Lower lobe of right lung (tissue), 2 donors: ENCODE measurements at places on chromosomes 16 and 17. TPM values are rescaled to one million over a fixed set of nuclear protein-coding genes. Genes with fewer than 3 reads are reported as not detected.

- no peak for DNase-seq
- H3K27me3 ChIP-seq = peaks cover 10% of the 10 kb centered on the region
- no peak overlapping the region for H3K27ac ChIP-seq
- H3K4me3 ChIP-seq = no peak overlapping the region
- H3K36me3 ChIP-seq = no peaks in the 10 kb centered on the region
Measured at GRCh38 chr16:18060351-18060750, 276.2 kb downstream of the NPIPA8 start.

DNA sequence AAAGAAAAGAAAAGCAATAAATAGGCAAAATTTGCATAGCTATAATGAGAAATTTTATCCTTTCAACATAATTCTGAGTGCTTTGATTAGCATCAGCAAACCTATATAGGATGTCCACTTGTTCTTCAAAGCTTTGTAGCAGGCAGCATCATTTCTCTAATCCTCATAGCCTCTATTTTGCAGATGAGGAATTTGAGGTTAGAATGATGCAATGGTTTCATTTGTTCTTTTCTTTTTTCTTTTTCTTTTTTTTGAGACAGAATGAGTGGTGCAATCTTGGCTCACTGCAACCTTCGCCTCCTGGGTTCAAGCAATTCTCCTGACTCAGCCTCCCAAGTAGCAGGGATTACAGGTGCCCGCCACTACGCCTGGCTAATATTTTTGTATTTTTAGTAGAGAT, 594.4 kb downstream of the TOX3 start:
- no peaks in the 10 kb centered on the region for H3K36me3 ChIP-seq
- no peak overlapping the region for H3K27ac ChIP-seq
- H3K4me1 ChIP-seq = no peaks in the 10 kb centered on the region
- no peak overlapping the region for H3K4me3 ChIP-seq
- H3K27me3 ChIP-seq = no peaks in the 10 kb centered on the region
- DNase-seq = no peak

Gene TIMP2
- 260 TPM for total RNA-seq

DNA sequence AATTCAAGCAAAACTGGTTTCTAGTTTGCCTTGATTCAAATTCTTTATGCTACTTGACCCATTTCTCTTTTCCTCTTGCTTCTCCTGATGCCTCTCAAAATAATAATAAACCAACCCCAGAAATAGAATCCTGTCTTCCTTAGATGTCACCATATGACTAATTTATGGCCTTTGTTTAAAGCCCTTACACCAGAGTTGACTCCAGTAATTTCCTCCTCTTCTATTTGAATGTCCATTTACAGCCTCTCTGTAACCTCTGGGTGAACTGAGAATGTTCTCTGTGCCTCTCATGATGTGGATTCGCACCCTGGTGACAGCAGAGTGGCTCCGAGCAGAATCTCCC, 31.5 kb downstream of the ZFHX3 start:
- H3K36me3 ChIP-seq = no peaks in the 10 kb centered on the region
- no peak overlapping the region for H3K4me3 ChIP-seq
- peak overlapping the region; percentile 66 for H3K27ac ChIP-seq
- no peaks in the 10 kb centered on the region for H3K27me3 ChIP-seq
- DNase-seq = no peak

Gene RTN4RL1
- total RNA-seq = 5.8 TPM

Gene WSCD1
- total RNA-seq = 3.6 TPM

DNA sequence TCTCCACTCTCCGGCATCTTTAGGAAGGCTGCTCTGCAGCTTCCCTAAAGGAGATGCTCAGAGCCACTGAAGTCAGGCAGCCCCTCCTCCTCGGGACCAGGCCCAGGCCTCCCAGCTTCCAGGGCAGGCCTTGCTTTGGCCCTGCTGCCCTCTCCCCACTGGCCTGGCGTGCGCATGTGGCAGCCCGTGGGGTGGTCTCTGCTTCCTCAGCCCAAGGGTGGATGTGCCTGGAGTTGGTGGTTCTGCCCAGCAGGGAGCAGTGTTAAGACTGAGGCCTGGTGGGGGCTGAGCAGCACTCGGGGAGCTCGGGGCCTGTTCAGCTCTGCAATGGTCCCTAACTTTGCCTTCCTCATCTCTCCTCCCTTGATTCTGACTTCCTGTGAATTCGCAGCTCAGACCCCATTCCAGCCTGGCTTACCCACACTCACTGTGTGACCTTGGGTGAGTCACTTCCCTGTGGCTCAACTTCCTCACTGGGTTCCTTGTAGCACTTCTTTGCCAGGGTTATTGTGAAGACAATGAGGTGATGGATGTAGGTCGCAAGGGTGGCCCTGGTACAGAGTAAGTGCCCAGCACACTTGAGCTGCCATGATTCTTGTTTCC, 63.2 kb downstream of the NKD1 start:
- H3K36me3 ChIP-seq = peaks cover 5% of the 10 kb centered on the region
- no peak for DNase-seq
- no peak overlapping the region for H3K27ac ChIP-seq
- H3K4me3 ChIP-seq = no peak overlapping the region
- H3K27me3 ChIP-seq = no peaks in the 10 kb centered on the region

DNA sequence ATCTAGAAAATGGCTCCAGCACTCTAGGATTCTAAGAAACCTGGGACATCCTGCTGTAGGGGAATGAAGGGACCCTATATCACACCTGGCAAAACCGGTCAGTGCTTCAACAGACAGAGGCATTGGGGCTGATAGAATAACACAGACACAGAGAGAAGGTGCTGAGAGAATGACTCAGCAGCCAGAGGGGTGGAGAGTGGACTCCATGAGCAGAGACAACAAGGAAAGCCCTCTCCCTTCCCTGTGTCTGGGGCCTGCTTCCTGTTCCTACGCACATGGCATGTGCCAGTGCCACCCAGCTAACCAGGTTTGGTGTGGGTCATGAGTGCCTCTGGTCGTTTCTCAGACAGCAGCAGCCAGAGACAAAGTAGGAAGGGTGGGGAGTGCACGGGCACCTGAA, 140.3 kb downstream of the CCT6B start:
- no peak overlapping the region for H3K4me3 ChIP-seq
- no peaks in the 10 kb centered on the region for H3K4me1 ChIP-seq
- H3K27ac ChIP-seq = no peak overlapping the region

DNA sequence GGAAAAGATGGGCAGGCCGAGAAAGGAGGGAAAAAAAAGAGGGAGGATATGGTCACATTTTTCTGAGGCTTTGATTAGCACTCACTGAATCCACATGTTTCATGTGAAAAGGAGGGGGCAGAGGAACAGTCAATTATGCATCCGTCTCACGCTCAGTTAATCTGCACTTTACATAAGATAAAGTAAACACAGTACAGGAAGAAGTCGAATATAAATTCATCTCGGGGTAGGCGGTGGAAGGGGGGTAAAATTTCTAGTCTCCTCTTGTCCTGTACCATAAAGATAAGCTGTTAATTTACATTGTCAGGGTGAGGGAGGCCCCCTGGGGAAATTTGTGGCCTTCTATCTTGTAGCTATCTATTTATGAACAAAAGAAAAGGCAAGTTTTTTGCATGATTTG, 73.1 kb upstream of the CES5A start:
- H3K4me1 ChIP-seq = no peaks in the 10 kb centered on the region
- DNase-seq = no peak
- H3K27ac ChIP-seq = no peak overlapping the region
- H3K4me3 ChIP-seq = no peak overlapping the region
